Stimulated activated naive CD4-positive, alpha-beta T cell (primary cell): ENCODE measurements at places on chromosomes 6 and 20.

DNA sequence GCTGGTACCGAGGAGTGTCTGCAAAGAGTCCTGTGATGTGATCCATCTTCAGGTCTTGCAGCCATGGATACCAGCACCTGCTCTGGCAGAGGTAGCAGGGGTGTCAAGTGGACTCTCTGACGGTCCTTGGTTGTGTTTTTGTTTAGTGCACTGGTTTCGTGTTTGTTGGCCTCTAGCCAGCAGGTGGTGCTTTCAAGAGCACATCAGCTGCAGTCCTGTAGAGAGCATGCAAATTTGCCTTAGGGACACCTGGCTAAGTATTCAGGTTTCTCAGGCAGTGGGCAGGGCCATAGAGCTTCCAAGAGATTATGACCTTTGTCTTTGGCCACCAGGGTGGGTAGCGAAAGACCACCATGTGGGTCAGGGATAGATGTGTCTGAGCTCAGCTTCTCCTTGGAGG lies 14.5 kb upstream of the RGS17 start:
- no peak for DNase-seq

GRCh38 chr6:87184762-87185250 lies 29.4 kb downstream of the ZNF292 start:
- DNase-seq: no peak

DNA sequence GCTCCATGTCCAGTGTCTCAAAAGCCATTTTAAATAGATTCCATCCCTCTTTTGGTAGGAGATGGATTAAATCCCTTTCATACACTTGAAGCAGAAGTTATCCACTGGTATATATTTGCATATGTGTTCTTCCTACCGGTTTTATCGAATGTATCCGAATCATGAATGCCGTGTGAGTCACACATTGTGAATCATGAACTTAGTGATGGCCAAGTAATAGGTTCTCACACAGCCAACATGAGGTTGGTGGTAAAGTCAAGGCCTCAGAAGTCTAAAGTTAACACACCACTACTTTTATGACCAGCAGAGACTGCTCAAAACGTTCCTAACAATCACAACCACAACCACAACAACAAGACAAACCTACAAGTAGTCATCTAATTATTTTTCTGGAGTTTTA lies 345.5 kb downstream of the THBS2 start:
- DNase-seq: no peak

DNA sequence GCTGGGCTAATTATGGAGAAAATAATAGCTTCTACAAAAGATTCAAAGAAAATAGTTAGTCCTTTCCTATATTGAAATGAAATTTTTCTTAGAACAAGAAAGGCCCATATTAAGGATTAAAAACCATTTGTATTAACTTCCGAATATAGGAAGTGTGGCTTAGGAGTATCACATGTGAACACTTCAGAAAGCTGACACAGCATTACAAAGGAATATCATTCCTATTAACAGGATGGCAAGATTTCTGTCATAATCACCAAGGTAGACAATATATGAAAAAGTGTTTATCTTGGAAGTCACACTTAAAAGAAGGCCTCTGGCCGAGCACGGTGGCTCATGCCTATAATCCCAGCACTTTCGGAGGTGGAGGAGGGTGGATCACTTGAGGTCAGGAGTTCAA lies 5.4 kb upstream of the LATS1 start:
- no peak for DNase-seq

DNA sequence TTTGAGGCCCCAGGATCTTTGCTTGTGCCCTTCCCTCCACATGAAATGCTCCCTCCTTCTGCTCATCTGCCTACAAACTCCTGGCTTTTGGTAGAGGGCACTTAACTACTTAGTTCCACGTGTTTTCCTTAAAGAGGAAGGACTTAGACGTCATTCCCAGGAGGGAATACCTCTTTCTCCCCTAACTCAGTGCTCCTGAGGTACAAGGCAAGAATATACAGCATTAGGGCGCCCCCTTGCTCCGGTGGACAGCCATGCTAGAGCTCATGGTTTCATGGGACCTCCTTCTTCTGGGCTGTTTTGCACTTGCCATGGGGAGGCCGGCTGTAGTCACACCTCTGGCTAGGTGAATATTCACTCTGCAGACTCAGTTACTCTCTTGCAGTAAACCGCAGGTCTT lies 93.8 kb upstream of the LY86 start:
- DNase-seq: no peak

DNA sequence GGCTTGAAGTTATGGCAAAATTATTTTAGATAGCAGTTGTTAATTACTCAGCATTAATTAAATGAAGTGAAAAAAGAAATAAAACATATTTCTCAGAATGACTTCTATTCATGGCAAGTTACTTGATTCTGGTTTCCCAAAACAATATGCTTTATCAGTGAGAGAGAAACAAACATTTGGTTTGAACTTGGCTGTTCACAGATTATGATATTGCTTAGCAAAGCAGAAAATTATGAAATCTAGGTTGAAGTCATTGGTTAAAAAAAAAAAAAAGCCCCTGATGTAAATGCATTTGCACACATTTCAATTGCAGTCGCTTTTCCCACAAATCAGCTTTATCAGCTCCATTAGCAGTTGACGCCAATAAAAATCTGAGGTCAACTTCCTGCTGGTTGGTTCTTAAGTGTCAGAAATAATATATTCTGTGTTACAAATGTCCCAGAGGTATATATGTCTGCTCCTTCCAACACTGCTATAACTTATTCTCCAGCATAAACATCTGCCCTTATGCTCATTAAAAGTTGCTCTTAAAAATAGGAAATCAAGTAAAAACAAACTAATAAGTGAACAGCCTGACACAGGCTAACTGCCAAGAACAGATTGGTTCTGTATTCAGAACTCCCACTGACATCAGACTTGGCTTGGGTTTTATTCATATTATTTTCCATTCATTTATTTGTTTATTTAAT lies 275.4 kb downstream of the PHF3 start:
- no peak for DNase-seq

DNA sequence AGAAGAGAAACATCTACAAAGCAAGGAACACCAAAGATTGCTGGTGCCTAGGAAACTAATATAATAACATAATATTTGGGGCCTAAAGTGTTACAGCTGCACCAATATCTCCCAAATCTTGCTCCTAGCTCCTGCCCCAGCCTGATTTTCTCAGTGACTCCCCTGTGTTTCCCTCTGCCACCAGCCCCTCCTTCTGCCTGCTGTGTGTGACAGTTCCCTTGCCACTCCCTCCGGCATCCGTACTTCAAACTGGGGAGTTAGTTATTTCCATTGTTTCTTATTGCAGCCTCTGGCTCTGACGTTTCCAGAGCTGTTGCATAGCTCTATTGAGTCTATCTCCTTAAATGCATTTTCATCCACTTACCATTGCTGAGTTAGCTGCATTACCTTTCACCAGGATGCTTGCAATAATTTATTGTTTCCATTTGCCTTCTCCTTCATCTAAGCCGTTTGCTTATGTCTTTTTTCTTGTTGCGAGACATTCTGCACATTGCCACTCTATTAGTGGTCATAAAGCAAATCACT lies 43.1 kb downstream of the ESR1 start:
- no peak for DNase-seq

DNA sequence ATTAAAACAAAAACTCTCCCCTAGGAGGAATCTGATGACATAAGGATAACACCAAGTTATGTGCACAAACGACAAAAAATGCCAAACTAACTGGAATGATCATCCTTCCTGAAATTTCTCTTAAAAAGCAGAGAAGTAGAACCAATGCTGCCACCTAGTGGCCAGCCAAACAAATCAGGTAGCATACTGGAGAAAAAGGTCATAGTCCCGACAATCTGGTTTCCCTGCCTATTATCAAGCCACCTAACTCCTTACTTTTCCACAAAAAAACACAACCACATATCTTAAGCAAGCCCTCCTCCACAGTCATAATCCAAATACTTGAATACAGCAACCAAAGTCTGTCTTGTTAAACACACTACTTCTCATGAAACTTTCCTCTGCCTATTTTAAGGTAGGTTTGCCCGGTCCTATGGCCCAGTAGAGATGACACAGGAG lies 5.3 kb downstream of the OARD1 start:
- DNase-seq: peak; percentile 54

DNA sequence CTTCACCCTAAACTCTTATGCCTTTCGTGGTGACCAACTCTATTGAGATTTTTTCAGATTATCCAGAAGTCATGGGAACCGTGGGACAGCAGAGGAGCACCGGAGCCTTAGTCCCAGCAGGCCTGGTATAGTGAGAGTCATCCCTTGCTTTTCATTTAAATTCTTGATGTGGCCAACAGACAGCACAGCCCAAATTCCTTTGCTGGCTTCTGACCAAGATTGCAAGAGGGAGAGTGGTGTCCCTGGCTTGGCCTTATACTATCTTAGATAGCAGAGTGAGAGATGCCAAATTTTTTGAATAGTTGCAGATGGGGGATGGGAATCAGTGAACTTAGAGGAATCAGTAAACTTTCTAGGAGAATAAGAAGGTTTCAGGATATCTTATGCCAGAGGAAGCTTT lies 7.8 kb downstream of the STX11 start:
- no peak for DNase-seq

- no peak for DNase-seq
These were observed 3.7 kb downstream of the IBTK start for GRCh38 chr6:82243884-82244283.

GRCh38 chr20:48143435-48144081 lies 358.3 kb upstream of the SULF2 start:
- DNase-seq: no peak

DNA sequence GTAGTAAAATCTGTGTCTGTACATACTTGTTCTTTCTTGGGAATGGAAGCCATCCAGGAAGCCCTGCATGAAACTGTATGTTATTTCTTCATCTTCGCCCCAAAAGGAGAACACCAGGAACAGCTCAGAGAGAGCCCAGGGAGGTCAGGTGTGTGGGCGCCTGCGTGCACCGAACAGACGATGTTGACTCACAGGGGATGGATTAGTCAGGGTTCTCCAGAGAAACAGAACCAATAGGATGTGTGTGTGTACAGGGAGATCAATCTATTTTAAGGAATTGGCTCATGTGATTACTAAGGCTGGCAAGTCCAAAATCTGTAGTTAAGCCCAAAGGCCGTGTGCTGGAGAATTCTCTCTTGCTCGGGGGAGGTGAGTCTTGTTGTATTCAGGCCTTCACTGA lies 45.7 kb downstream of the RNASET2 start:
- DNase-seq: no peak
